CD4-positive, alpha-beta T cell treated with Interleukin-15 for 4 hours (primary cell): ENCODE measurements at places on chromosomes 1 and 21.

DNA sequence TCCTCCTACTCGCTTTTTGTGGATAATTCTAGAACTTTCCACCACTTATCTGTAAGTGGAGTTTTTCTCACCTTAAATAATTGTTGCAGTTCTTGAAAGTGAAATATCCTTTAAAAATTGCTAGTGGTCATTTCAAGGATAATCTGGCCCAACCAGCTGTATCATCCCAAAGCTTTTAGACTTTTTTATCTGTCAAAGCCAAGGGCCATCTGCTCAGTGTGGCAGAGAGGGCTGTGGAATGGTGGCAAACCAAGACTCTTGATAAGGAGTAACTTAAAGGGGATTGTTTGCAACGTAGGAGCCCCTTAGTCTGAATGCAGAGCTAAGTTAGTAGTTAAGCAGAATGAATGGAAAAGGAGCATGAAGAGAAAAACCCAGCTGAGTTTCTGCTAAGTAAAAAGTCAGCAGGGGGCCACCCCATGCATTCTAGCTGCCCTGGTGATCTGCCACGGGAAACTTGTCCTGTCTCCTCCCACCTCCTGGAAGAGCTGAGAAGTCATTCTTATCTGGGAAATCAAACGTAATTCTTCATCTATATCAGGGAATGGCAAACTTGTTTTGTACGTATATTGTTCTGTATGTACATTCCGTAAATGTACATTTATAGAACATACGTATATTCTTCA lies 169.3 kb downstream of the PRDM2 start:
- no peak for DNase-seq

DNA sequence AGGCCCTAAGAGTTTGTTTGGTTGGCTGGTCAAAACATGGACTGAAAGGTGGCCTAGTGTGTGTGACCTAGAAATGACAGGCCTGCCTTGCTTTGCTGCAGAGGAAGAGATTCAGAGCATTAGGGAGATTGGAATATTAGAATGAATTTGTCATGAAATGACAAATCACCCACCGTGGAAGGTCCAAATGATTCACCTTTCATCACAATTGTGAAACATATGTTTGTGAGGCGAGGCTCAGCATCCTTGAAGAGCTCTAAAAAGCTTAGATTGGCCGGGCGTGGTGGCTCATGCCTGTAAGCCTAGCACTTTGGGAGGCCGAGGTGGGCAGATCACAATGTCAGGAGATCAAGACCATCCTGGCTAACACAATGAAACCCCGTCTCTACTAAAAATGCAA lies 5.5 kb downstream of the LCE1B start:
- no peak for DNase-seq

GRCh38 chr1:147717051-147717705 lies 43.2 kb downstream of the GJA5 start:
- DNase-seq, result peak; percentile 61

GRCh38 chr1:62941780-62942179 lies 157.8 kb downstream of the ATG4C start:
- no peak for DNase-seq

GRCh38 chr1:243213045-243213787 lies 41.9 kb downstream of the CEP170 start:
- no peak for DNase-seq

DNA sequence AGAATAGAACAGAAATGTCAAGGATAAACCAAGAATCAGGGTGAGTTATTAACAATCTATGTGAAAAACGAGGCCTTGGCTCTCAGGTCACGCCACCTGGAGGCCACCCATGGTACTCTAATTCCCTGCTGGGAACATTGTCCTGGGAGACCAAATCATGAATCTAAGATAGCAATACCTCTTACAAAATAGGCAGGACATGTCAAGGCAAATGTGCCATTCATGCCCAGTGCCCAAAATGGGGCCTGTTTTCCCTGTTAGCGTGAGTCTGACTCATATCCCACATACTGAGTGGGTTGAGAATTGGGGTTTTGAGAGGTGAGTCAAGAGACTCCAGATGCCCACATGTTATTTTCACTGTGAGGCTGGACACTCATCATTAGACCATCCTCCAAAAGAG lies 380.8 kb downstream of the HHIPL2 start:
- no peak for DNase-seq
